ENCODE measurements at places on chromosomes 1 and 21.
A peak's percentile ranks its signal among the peaks of the same experiment; 100 is the strongest.

GRCh38 chr1:1228596-1229321, 3.0 kb downstream of the SDF4 start:
- DNase-seq = no peak

- no peak for DNase-seq
Observed at GRCh38 chr1:241142493-241142892, 214.5 kb downstream of the RGS7 start.

DNA sequence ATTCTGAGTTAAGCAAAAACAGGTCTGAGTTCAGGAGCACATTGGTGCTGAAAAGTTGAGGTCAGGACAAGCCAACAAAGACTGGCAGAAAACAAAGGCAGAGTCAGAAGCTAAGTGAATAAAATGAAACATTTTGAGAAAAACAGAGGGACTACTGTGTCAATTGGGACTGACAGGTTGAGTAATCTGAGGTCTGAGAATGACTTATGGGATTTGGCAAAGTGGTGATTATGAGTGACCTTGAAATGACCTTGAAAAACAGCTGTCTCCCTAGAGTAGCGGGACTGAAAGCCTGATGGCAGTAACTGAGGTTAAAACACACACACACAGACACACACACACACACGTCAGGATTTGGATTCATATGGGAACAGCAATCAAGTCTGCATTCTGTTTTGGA, 8.8 kb upstream of the COG2 start:
- no peak for DNase-seq

GRCh38 chr1:245155272-245156040, 671 bp downstream of the KIF26B start:
- DNase-seq = no peak

- no peak for DNase-seq
Observed at GRCh38 chr1:30758785-30759380, 1.3 kb upstream of the LAPTM5 start.

DNA sequence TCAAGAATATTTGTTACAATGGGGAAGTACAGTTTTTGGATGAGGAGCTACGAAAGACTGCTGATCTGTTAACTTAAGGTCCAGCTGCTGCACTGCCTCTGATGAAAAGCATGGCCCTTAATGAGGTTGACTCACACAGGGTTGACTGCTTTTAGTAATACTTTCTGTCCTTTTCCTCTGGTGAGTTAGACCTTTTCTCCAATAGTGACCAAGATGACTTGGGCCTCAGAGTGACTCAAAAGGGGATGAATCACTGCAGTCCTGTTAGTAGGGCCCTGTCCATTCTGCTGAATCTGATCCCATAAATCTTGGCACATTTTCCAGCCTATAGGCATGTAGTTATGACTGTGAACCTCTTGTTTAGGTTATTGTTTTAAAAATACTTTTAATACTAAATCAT, 2.7 kb downstream of the DISP1 start:
- peak; percentile 62 for DNase-seq

DNA sequence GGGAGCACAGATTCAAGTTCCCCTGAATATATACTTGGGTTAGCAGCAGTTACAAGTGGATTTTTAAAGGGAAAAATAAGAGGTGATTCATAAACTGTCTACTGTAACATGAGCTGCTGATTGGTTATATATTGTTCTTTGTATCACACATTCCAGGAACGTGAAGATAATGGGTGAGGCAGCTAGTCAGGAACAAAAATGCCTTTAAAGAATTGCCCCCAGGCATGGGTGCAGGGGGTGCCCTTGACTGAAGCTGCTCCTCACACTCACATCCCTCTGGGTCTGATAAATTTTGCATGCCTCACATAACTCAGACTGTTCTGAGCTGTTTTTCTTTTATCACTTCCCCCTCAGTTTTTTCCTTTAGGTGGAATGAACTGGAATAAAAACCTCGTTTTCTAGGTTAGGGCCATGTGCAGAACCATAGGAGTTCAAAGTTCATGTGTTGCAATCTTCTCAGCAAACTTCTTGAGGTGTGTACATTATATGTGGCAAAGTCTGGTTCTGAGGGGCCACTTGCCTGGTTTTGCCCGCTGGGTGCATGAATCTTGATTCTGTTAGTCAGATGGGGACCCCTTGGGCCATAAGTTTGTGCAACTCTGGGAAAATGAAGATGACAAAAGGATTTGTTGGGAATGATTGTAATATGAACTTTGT, 21.1 kb downstream of the TBX19 start:
- DNase-seq = peak; percentile 24
